ENCODE measurements at places on chromosomes 3 and 15. TPM values are rescaled to one million over a fixed set of nuclear protein-coding genes. Genes with fewer than 3 reads are reported as not detected.

- DNase-seq = peak; percentile 52
These were observed 3.7 kb upstream of the CPA3 start for GRCh38 chr3:148861277-148861869.

DNA sequence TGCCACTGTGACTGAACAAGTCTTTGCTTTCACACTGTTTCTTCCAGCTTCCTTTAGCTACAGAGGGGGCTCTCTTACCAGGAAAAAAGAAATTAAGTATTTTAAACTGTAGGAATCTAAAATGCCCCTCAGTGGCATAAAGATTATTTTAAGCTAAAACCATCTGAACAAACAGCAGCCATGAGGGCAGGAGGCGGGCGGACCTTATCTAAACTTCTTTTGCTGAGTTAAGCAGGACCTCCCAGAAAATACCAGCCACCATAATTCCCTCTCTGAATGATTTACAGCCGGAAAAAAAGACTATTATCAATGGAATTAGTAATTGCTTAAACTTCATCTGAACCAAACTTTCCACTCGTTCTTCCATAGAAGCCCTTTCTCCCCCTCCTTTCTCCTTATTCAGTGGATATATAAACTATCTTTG lies 5.2 kb upstream of the TOPAZ1 start:
- peak; percentile 80 for DNase-seq

- DNase-seq = no peak
These were observed 692.8 kb downstream of the AGBL1 start for GRCh38 chr15:86772369-86773059.

DNA sequence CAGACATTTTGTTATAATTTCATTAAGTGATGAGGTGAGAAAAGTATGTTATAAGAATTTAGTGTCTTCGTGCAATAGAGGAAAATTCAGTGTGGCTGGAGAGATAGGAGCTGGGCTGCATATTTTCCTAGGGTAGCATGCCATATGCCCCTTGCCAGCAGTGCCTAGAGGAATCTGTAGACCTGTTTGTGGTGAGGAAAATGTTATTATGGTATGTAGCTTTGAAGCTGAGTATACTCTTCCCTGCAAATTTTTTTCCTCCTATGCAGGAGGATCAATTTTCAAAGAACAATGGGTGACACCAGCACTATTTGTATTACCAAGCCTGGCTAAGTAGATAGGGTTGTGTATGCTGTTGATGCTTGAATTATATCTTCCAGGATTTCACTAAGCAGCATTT lies 200.6 kb downstream of the EDEM1 start:
- DNase-seq = no peak

- peak; percentile 29 for DNase-seq
These were observed 24.3 kb downstream of the CACNA2D3 start for GRCh38 chr3:54146506-54147239.

DNA sequence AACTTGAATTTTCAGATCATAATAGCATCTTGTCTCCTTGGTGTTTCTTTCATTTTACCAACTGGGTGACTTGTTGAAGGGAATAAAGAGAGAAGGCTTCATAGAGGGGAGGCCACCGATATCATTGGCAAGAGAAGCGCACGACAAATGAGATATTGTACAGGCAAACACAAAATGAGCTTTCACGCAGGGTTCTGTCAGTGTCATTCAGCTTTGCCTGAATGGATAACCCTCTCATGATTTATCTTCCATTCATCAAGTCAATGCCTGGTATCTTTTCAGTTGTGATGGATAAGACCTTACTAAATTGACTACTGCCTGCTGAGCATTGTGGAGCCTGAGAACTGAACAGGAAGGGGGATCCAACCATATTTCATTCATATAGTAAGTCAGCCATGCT lies 188.6 kb upstream of the EPHA3 start:
- DNase-seq = no peak

DNA sequence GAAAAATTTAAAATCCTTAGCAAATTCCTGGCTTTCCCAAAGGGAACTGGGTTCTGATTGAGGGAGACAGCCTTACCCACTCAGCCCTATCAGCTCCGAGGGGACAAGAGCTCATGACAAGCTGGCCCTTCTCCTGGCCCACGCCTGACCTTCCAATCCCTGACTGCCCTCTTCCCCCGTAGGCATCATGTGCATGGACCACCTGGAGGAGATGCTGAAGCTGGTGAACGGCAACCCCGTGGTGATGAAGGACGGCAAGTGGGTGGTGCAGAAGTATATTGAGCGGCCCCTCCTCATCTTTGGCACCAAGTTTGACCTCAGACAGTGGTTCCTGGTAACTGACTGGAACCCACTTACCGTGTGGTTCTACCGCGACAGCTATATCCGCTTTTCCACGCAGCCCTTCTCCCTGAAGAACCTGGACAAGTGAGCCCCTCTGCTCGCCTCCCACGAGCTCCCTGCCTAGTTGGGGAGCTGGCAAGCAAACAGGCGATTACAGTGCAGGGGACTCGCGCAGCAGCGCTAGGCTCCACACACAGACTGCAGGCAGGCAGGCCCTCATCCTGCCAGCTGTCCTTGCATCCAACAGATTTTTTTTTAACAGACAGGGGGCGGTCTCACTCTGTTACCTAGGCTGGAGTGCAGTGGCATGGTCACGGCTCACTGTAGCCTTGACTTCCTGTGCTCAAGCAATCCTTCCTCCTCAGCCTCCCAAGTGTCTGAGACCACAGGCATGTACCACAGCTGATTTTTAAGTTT lies 16.8 kb downstream of the RPUSD3 start:
- no peak for DNase-seq

DNA sequence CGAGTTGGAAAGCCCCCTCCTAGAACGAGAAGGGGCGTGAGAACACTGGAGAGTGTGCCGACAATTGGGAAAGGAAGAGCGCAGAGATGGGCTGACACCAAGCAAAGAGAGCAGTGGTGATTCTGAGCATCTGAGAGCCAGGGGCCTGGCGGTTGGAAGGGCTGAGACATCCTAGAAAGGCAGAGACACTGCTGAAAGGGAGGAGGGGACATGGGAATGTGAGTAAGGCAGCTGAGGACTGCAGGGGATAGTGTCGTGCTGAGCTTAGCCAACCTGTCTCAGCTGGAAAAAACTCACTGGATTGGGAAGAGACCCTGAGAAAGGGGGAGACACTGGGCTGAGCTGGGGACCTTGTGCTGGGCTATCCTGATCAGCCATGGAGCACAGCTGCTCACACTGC lies 58.1 kb upstream of the SLC6A6 start:
- no peak for DNase-seq

GRCh38 chr3:134458406-134458945 lies 27.3 kb downstream of the ANAPC13 start:
- DNase-seq = no peak

GRCh38 chr3:140816372-140817195 lies 125.1 kb upstream of the SLC25A36 start:
- DNase-seq = no peak

- no peak for DNase-seq
These were observed 23.5 kb downstream of the CHSY1 start for GRCh38 chr15:101228313-101228712.

DNA sequence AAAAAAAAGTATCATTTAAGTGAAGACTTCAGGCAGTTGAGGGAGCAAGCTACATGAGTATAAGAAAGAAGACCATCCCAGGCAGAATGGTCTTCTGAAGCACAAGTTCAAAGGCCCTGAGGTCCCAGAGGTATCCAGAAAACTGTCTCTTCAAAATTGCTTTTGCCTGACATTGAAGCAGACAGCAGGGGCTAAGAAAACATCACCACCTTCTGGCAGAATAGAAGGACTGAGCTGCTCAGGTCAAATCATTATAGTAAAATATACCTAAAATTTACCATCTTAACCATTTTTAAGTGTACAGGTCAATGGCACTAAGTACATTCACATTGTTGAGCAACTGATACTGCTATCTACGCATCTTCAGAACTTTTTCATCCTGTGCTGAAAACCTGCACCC lies 16.4 kb downstream of the GPR160 start:
- peak; percentile 37 for DNase-seq

DNA sequence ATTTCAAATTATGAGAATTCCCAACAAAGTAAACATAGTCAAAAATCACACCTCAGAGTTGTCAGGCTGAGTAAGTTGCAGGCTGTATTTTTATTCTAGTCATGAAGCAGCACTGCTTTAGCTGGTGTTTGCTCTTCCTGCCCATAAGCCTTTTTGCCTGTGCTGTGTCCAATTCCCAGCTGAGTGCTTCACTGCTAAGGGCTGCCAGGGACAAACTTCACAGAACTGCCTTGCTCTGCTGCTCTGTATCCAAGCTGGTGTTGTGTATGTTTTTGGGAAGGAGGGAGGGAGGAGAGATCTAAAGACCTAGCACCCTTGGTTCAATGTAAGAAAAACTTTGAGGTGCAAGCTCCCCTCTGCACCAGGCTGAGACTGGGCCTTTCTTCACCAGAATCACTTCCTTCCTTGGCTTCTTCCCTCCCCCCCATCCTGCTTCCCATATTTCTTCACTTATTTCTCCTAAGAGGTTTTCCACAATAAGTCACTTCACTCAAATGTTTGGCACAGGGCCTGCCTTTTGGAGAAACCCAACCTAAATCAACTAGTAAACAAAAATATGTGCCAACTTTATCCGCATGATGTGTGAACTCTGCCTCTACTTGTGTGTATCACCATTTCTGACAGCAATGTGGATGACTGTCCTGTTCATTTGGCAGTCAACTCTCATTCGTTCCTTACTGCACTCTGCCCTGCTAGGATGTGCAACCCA lies 156.1 kb downstream of the TBL1XR1 start:
- no peak for DNase-seq

DNA sequence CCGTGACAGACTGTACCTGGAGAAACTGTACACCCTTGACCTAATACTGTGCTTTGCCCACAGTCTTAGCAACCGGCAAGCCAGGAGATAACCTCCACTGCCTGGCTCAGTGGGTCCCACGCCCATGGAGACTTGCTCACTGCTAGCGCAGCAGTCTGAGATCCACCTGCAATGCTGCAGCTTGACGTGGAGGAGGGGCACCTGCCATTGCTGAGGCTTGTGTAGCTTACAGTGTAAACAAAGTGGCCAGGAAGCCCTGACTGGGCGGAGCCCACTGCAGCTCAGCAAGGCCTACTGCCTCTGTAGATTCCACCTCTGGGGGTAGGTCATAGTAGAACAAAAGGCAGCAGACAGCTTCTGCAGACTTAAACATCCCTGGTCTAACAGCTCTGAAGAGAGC lies 189.3 kb downstream of the EDEM1 start:
- no peak for DNase-seq

GRCh38 chr15:55742498-55742926 lies 440 bp downstream of the PRTG start:
- no peak for DNase-seq

GRCh38 chr15:54520616-54521015 lies 542.4 kb downstream of the UNC13C start:
- no peak for DNase-seq

DNA sequence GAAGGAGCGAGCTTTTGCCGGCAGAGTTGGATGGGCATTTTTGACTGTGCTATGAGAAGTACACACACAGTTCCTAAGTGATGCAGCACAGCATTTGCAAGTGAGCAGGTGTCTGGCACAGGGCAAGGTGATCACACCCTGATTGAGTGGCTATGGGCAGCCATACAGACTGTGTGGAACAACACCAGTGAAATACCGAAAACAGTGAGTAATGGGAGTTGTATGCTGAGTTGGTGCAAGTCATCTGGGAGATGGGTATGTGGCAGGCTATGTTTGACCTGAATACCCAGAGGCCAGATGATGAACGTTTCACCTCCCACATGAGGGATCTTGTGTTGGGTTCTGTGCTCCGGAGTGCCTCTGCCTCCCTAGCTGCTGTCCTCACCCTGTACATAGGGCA lies 53.5 kb upstream of the TIPARP start:
- no peak for DNase-seq

- DNase-seq = peak; percentile 75
These were observed 27.1 kb downstream of the CPN2 start for GRCh38 chr3:194323785-194324735.

GRCh38 chr3:13013151-13013561 lies 60.1 kb downstream of the IQSEC1 start:
- peak; percentile 73 for DNase-seq

- DNase-seq = no peak
These were observed 18.0 kb downstream of the ISG20 start for GRCh38 chr15:88656760-88657221.

Gene GABRR3
- not detected for polyA plus RNA-seq

Gene CHRNA7
- polyA plus RNA-seq = not detected

Gene BCHE
- polyA plus RNA-seq = 0.15 TPM

Gene C2CD4A
- not detected for polyA plus RNA-seq

Gene DNAJA4
- polyA plus RNA-seq = 0.09 TPM

Gene ITPR1
- 17.7 TPM for polyA plus RNA-seq

Gene GRM2
- polyA plus RNA-seq = not detected

Gene MINAR1
- 0.49 TPM for polyA plus RNA-seq

Measured in K562 (cell line).